ENCODE measurements at places on chromosomes 4 and X.

GRCh38 chrX:79036157-79036880 is 91.1 kb downstream of the P2RY10 start:
- no peak for DNase-seq

- no peak for DNase-seq
These were observed 201.7 kb downstream of the NLGN4X start for GRCh38 chrX:6026980-6027379.

GRCh38 chrX:750263-750662 is 119.7 kb downstream of the SHOX start:
- DNase-seq: no peak

GRCh38 chrX:124033821-124034220 is 72.3 kb downstream of the STAG2 start:
- DNase-seq: no peak

- no peak for DNase-seq
These were observed 42.2 kb downstream of the SORCS2 start for GRCh38 chr4:7234355-7235029.

All from cortex of kidney (tissue), 1 donor.